Stimulated activated CD4-positive, alpha-beta T cell treated with anti-CD3 and anti-CD28 coated beads, Interleukin-1b, Interleukin-23, amount 100 ng/mL, for 24 hours (primary cell): ENCODE measurements at places on chromosomes 7 and 10.

GRCh38 chr7:57424515-57425238 is 25.3 kb upstream of the ZNF716 start:
- DNase-seq = no peak

GRCh38 chr10:7887174-7887816 is 69.0 kb downstream of the TAF3 start:
- DNase-seq = no peak

- DNase-seq = no peak
Observed at GRCh38 chr7:85928500-85928899, 715.2 kb upstream of the GRM3 start.

- DNase-seq = no peak
Observed at GRCh38 chr10:4701016-4701415, 125.0 kb upstream of the AKR1E2 start.

DNA sequence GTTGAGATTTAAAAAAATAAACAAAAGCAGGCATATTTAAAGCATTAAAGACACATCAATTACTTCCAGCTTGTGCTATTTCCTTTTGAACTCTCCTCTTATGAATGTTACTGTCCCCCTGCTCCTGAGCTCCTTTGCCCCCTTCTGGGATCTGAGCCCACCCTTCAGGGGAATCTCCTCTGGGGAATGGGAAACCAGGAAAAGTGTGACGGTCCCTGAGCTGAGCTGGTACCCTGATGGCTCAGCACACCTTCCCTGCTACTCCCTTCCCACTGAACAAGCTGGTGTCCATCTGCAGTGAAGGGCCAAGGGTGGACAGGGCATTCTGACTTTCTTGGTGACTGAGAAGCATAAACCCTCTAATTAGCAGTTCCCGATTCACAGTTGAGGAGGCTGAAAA is 356.3 kb downstream of the PTEN start:
- no peak for DNase-seq

DNA sequence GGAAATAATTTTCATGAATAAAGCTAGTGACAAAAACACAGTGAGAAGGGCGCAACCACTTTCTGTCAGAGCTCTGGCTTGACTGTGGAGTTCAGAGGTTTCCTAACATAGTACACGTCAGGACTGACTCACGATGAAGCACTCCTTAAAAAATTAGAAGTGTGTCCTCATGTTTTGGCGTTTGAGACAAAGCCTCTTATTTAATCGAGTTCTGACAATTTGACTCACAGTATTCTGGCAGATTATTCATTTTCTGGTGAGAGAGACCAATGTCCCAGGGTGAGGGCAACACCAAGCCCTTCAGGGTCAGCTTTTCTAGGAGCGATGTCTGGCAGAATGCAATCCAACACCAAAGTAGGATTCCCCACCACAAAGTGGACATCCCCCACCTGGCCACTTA is 108.7 kb downstream of the DIP2C start:
- DNase-seq = no peak

DNA sequence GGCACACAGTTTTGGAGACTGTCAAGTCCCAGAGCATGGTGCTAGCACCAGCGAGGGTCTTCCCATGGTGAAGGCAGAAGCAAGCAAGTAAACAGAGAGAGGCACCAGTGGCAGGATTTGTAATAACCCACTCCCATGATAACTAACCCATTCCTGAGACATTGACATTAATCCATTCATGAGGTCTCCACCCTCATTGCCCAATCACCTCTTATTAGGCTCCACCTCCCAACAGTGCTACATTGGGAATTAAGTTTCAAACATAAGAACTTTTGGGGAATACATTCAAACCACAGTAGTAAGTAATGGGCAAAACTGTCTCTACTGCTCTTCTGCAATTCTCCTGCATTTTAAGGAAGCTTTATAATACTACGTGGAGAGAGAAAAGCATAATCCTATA is 193.6 kb downstream of the CACNA2D1 start:
- DNase-seq = no peak

DNA sequence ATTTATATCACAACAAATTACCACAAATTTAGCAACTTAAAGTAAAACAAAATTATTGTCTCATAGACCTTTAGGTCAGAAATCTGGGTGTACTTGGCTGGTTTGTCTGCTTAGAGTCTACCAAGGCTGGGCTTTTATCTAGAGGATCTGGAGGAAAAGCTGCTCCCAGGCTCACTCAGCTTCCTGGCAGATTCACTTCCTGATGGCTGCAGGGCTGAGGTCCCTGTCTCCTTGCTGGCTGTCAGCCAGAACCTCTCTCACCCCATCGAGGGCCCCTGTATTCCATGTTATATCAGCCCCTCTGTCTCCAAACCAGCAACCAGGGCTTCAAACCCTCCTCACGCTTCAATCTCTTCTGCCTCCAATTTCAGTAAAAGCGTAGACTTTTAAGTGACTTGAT is 734.9 kb downstream of the NRG3 start:
- DNase-seq = no peak

GRCh38 chr10:3622427-3622826 is 162.6 kb downstream of the KLF6 start:
- no peak for DNase-seq

- DNase-seq = no peak
Observed at GRCh38 chr7:69700331-69700730, 102.1 kb downstream of the AUTS2 start.

GRCh38 chr10:60835049-60835448 is 56.8 kb downstream of the CDK1 start:
- DNase-seq = no peak

DNA sequence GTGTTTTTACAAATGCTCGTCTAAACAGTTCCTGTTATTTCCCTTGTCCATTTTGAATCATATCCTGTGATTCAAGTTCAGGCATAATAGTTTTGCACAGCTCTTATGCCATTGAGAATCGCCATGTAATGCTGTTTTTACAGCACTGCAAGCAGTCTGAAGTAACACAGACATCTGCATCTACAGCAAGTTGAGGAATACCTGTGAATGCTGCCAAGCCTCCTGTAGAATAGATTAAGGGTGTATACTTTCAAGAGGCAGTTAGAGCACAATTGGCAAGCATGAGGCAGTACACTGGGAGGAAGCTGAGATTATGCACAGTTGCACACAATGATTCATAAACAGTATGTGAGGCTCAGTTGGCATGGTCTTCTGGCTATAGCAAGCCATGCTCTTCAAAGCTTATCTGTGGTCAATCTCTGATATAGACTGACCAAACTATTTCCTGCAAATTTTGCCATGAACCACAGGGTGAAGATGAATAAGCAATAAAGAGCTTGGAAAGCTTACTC is 121.9 kb upstream of the AKR1E2 start:
- DNase-seq = no peak

DNA sequence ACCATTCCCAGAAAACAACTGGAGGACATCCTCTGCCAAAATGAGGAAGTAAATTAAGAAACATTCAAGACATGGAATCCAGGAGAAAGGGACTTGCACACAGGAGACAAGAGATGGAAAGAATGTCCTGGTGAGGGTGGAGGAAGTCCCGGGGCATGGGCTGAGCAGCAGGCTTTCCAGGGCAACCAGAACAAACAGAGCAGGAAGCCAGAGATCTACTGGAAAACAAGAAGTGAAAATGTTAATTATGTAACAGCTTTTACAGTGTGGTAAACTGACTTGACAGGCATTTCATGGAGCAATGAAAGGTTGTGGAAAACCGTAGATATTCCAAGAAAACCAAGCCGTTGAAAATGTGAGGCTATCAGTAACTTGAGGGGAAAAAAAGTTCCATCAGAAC is 55.2 kb upstream of the ZNF746 start:
- DNase-seq = no peak

- DNase-seq = no peak
Observed at GRCh38 chr7:74376256-74377036, 77.3 kb upstream of the GTF2IRD1 start.

- DNase-seq = no peak
Observed at GRCh38 chr10:107546284-107546683, 381.8 kb upstream of the SORCS1 start.

DNA sequence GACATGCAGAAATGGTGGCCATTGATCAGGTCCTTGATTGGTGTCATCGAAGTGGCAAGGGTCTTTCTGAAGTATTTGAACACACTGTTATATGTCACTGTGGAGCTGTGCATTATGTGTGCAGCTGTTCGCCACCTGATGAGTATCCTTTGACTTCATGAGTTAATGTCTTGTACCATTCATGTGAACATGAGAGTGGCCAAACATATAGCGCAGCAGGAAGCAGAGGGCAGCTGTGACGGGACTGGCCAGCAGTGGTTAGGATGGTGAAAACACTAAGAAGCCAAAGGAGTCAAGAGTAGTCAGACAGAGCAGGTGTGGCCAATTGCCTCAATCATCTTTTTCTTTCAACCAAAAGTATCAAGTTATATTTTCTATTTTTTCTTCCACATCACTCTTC is 167.4 kb downstream of the IMMP2L start:
- no peak for DNase-seq

- DNase-seq = no peak
Observed at GRCh38 chr7:28354601-28355402, 57.5 kb upstream of the CREB5 start.

GRCh38 chr10:92181575-92181974 is 109.3 kb downstream of the CPEB3 start:
- DNase-seq = no peak

- no peak for DNase-seq
Observed at GRCh38 chr10:48210391-48210790, 64.1 kb downstream of the FRMPD2 start.

GRCh38 chr7:12403287-12404181 is at the start of gene VWDE:
Gene VWDE, minus strand, starts transcription at chr7:12403865. Its CDS starts 149 bp downstream, at chr7:12403716.
- DNase-seq = peak; percentile 15
